ENCODE measurements at places on chromosomes 5 and 9.

GRCh38 chr5:4246447-4246846, 650.8 kb downstream of the IRX1 start:
- no peak for DNase-seq

GRCh38 chr9:113682297-113682771, 193.8 kb upstream of the ZNF618 start:
- no peak for DNase-seq

GRCh38 chr5:177312649-177313181, 1.0 kb upstream of the MXD3 start:
- DNase-seq = no peak

GRCh38 chr5:58924306-58924705, 341.4 kb downstream of the RAB3C start:
- no peak for DNase-seq

GRCh38 chr5:2985718-2986117, 234.2 kb upstream of the IRX2 start:
- DNase-seq = no peak

GRCh38 chr9:2227144-2227867, 212.2 kb downstream of the SMARCA2 start:
- DNase-seq = peak; percentile 32

DNA sequence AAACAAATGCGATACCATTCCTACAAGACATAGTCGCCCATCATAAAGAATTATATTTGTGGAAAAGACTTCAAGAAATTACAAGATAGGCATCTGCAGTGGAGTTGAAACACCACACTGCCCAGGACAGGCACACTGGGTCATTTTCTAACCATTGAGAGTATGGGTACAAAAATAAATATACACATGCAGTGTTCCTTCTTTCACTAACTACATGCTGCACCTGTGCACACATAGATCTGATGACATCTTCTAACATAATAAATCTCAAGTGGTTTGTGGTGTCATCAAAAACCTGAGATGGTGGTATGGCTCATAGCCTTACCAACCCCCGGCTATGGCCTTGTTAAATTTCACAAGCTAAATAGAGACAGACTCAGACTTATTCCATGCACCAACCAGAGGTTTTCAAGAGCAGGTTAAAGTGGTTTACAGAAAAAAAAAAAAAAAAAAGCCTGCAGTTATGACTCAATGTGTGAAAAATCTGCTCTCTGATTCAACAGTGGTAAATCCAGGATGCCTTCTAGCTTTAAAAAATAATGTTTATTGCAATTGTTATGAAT, 12.4 kb upstream of the NFIB start:
- DNase-seq = no peak

DNA sequence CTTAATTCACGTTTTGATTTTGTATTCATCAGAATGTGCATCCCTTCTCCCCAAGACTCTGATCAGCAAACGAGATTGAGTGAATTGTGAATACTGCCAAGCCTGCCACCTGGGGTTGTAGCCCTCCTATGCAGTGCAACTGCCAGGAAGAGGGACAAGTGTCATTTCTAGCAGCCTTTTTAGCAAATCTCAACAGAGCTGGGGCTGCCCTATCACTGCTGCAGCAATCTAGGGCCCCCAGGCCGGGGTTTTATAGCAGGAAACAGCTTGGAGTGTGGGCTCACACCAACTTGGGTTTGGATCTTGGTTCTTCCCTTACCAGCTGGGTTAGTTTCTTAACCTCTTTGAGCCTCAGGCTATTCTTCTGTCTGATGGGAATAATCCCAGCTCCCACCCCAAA, 4.0 kb downstream of the CSF1R start:
- DNase-seq = no peak

- no peak for DNase-seq
These were observed 42.4 kb upstream of the MACIR start for GRCh38 chr5:103216137-103216536.

DNA sequence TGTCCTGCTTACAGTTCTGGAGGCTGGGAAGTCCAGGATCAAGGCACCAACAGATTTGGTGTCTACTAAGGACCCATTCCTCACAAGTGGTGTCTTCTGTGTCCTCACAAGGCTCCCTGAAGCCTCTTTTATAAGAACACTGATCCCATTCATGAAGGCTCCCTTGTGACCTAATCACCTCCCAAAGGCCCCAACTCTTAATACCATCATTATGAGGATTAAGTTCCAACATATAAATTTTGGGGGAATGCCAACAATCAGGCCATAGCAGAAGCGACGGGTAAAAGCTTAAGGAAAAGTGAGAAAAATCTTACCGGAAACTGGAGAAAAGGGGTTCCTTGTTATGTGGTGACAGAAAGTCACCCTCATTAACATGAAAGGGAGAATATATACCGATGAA, 11.2 kb downstream of the CTNNAL1 start:
- DNase-seq = no peak

GRCh38 chr9:128503870-128504269, 649 bp upstream of the GLE1 start:
- no peak for DNase-seq

DNA sequence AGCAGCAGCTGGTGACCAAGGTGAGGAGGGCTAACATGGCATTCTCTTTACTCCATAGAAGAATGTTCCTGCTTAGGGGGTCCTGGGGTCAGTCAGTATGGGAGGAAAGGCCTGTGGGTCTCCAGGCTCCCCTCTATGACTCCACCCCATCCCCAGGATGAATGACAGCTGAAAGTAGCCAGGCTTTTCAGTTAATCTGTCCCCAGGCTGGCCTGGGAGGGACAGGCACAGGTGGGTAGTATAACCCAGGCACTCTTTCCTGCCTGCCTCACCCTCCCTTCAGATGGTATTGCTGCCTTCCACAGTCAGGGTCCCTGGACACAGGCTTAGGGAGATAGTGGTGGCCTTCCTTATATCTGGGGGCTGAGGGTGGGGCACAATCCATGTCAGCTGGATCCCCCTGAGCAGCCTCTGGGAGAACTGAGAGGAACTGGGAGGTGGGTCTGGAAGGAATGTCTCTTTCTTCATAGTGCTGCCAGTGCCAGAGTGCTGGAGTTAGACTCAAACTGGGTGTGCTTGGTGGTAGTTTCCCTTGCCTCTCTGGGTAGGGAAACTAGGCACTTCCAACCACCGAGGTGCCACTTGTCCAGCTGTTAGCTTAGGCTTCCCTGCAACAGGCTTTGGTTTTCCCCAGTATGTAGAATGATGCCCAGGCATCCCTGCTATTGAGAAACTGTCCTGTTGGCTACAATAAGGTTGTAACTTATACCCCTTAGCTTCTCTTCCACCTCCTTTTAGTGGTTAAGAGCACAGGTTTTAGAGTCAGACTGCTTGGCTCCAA, 27.8 kb downstream of the LARP1 start:
- DNase-seq = no peak

- DNase-seq = no peak
These were observed 244.0 kb downstream of the EPB41L4A start for GRCh38 chr5:112174959-112175594.

DNA sequence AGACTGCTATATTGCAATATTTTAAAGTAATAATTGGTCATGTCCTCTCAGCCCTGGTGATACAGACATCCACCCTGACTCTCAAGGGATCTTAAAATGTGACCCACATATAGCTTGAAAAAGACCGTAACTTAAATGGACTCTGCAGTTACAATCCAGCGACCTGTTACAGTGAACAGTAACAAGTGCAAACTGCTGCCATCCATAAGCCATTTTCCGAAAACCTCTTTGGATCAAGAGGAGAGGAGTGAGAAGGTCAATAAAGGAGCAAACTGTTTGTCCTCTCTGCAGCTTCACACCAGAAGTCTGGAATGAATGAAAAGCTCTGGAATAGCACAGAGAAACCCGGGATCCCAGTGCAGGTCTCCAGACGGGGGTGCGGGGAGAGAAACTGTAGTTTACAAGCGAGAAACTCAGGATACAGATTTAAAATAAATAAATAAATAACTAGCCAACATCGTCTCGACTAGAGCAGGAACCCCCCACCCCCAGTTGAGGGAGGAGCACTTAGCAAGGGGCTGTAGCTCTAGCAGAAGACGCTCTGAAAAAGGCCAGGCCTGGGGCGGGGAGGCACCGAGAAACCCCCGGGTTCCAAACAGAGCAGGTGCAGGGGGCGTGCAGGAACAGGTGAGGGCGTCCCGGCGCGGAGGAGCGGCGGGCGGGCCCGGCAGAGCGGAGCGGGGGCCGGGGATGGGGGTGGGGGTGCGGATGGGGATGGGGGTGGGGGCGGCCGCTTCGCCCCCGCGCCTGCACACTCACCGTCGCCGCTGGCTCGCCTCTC, 572 bp downstream of the ZDHHC21 start:
- DNase-seq = no peak

DNA sequence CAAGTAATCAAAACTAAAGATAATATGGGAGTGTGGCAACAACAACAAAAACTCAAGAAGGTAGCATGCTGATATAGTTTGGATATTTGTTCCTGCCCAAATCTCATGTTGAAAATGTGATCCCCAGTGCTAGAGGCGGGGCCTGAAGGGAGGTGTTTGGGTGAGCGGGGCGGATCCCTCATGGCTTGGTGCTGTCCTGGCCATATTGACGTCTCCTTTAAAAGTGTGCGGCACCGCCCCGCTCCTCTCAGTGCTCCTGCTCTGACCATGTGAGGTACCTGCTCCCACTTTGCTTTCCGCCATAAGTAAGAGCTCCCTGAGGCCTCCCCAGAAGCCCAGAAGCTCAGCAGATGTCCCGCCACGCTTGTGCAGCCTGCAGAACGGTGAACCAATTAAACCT, 25.6 kb downstream of the MED27 start:
- no peak for DNase-seq

Measured in AG09309 (cell line).